ENCODE measurements at places on chromosomes 11 and 22.

- DNase-seq = no peak
- no peak overlapping the region for H3K27ac ChIP-seq
- no peaks in the 10 kb centered on the region for H3K36me3 ChIP-seq
- H3K4me3 ChIP-seq = no peak overlapping the region
Observed at GRCh38 chr22:37162221-37163095, 12.7 kb upstream of the IL2RB start.

GRCh38 chr11:93193731-93194130 lies 4.1 kb downstream of the SLC36A4 start:
- H3K4me3 ChIP-seq = no peak overlapping the region
- H3K4me1 ChIP-seq = peaks cover 16% of the 10 kb centered on the region
- H3K27ac ChIP-seq = no peak overlapping the region
- no peaks in the 10 kb centered on the region for H3K27me3 ChIP-seq
- H3K36me3 ChIP-seq = no peaks in the 10 kb centered on the region

DNA sequence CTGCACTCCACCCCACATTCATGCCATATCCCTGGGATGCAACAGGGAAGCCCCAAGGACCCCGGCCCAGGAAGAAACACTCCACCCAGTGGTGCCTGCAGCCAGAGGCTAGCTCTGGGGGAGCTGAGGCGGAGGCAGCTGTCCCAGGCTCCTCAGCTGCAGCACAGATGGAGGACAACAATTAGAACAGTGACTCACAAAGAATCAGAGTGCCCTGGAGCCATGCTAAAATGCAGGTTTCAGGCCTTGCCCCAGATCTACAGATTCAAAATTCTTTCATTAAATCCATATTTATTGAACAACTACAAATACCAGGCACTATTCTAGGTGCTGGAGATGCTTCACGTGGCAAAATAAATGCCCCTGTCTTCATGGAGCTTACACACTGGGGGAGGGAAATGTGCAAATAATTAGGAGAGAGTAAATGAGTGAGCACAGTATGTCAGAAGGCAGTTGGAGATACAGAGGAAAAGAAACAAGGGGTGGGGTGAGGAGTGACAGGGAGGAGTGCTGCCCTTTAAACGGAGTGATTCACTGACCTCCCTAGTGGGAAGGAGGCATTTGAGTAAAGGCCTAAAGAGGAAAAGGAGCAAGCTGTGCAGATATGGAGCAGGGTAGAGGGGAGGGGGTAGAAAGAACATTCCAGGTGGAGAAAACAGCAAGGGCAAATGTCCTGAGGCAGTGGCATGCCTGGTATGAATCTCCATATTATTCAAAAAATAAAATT lies 73.3 kb upstream of the CSNK2A3 start:
- no peak overlapping the region for H3K4me3 ChIP-seq
- no peaks in the 10 kb centered on the region for H3K4me1 ChIP-seq
- H3K36me3 ChIP-seq = no peaks in the 10 kb centered on the region
- peaks cover 6% of the 10 kb centered on the region for H3K27me3 ChIP-seq
- H3K27ac ChIP-seq = no peak overlapping the region

DNA sequence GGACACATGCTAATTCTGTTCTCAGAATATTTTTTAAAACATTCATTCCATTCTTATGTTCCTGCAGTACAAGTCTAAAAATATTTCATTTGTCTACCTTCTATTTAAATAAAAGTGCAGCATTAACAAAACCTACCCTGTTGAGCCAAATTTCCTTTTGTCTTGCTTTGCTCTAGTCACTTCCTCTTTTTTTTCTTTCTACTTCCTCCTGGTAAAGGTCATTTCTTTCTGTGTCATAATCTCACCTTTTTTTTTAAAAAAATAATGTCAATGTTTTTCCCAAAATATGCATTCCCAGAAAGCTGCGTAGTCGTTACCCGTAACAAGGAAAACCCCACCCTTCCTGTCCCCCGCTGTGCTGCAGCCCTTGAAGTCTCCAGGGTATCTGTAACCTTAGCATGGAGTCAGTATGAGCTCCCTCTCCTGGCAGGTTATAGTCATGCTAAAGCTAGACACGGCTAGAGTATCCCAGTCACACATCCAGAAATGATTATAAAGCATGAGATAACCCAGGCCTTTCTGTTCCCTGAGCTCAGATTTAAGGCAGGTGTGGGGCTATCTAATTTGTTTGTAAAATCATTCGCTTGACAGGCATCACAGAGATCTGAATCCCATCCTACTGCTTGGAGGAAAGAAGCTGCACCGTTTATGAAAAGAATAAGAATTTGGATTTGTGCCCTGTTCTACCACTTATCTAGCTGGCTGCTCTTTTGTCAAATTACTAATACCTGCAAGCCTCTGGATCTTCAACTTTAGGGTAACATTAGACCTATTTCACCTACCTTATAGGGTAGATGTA lies 51.1 kb upstream of the EED start:
- no peak overlapping the region for H3K27ac ChIP-seq
- peak; percentile 76 for DNase-seq
- no peak overlapping the region for H3K4me3 ChIP-seq
- H3K27me3 ChIP-seq = no peaks in the 10 kb centered on the region
- peaks cover 9% of the 10 kb centered on the region for H3K4me1 ChIP-seq

- no peaks in the 10 kb centered on the region for H3K27me3 ChIP-seq
- no peaks in the 10 kb centered on the region for H3K4me1 ChIP-seq
- no peaks in the 10 kb centered on the region for H3K36me3 ChIP-seq
- H3K4me3 ChIP-seq = no peak overlapping the region
- no peak overlapping the region for H3K27ac ChIP-seq
Observed at GRCh38 chr11:117572129-117572528, 224.9 kb downstream of the DSCAML1 start.

GRCh38 chr22:49704345-49705215 lies 123.1 kb downstream of the BRD1 start:
- no peaks in the 10 kb centered on the region for H3K36me3 ChIP-seq
- DNase-seq = no peak
- no peak overlapping the region for H3K27ac ChIP-seq
- no peak overlapping the region for H3K4me3 ChIP-seq
- H3K4me1 ChIP-seq = no peaks in the 10 kb centered on the region

- no peak for DNase-seq
- no peaks in the 10 kb centered on the region for H3K36me3 ChIP-seq
- peaks cover 4% of the 10 kb centered on the region for H3K27me3 ChIP-seq
- H3K4me1 ChIP-seq = peaks cover 14% of the 10 kb centered on the region
Observed at GRCh38 chr11:77031599-77031998, 2.6 kb upstream of the B3GNT6 start.

GRCh38 chr11:122979815-122980595 lies 1.6 kb downstream of the BSX start:
- H3K36me3 ChIP-seq = no peaks in the 10 kb centered on the region
- no peak for DNase-seq

DNA sequence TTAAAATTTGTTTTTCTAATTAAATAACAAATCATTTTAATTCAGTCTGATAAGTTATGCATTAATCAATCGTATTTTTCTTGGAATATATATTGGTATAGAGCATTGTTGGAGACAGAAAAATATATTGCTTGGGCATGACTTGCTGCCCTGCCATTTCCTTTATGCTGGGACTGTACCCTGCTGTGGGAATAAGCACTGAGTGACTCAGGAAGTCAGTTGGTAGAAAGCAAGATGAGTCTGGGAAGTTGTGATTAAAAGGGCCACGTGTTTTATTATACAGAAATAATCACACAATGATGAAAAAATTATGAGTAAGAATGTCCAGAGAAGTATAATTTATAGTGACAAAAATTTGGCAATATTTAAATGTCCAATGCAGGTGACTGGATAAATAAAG lies 139.5 kb downstream of the KIF18A start:
- no peaks in the 10 kb centered on the region for H3K27me3 ChIP-seq
- no peak overlapping the region for H3K27ac ChIP-seq

DNA sequence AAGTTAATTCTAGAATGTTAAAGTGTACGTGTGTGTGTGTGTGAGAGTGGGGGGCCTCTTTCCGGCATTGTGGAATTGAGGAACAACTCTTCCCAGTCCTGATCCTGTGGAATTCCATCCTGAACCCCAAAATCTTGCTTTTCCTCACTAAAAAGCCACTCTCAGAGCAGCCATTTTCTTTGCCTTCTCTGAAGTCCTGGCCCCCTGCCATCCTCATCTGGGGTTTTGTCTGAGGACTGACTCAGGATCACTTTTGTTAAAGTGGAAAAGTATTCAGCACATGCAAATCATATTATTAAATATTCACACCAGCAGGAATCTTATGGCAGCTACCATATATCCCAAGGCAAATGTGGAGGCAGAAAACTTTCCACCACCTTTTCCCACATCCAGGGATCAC lies 3.8 kb downstream of the SCN4B start:
- no peak overlapping the region for H3K4me3 ChIP-seq
- DNase-seq = no peak
- no peak overlapping the region for H3K27ac ChIP-seq
- H3K36me3 ChIP-seq = no peaks in the 10 kb centered on the region

GRCh38 chr11:19573666-19574065 lies 139.0 kb upstream of the NAV2 start:
- H3K27ac ChIP-seq = no peak overlapping the region
- peaks cover 4% of the 10 kb centered on the region for H3K27me3 ChIP-seq
- no peak for DNase-seq
- H3K4me1 ChIP-seq = no peaks in the 10 kb centered on the region
- H3K4me3 ChIP-seq = no peak overlapping the region

DNA sequence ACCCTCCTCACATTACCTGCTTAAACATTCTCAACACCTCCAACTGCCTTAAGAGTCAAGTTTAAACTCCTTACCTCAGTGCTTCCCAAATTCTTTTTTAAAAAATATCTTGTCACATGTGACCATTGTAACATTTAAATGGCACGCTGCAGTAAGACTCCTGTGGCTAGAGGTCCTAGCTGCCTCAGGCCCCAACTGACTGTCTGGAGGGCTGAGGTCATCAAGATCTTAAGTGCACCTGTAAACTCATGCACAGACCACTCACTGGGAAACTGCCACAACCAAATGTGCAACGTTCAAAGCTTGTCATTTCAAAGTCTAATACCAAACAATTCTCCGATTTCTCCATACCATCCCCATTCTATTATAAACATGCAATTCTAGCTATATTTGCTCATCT lies 16.4 kb upstream of the CCDC34 start:
- DNase-seq = no peak
- no peak overlapping the region for H3K27ac ChIP-seq
- H3K4me1 ChIP-seq = peaks cover 35% of the 10 kb centered on the region
- no peak overlapping the region for H3K4me3 ChIP-seq
- H3K36me3 ChIP-seq = peaks cover 12% of the 10 kb centered on the region

GRCh38 chr11:75771646-75772410 lies 3.2 kb downstream of the DGAT2 start:
- DNase-seq = no peak
- no peaks in the 10 kb centered on the region for H3K27me3 ChIP-seq
- H3K27ac ChIP-seq = no peak overlapping the region
- H3K4me3 ChIP-seq = no peak overlapping the region
- H3K4me1 ChIP-seq = peaks cover 51% of the 10 kb centered on the region

GRCh38 chr11:27451244-27451965 lies 21.2 kb downstream of the LGR4 start:
- DNase-seq = no peak
- H3K4me1 ChIP-seq = peaks cover 57% of the 10 kb centered on the region
- H3K36me3 ChIP-seq = no peaks in the 10 kb centered on the region
- H3K27me3 ChIP-seq = no peaks in the 10 kb centered on the region

GRCh38 chr11:19597206-19597605 lies 115.4 kb upstream of the NAV2 start:
- H3K27ac ChIP-seq = no peak overlapping the region
- no peak for DNase-seq
- H3K36me3 ChIP-seq = no peaks in the 10 kb centered on the region
- H3K27me3 ChIP-seq = peaks cover 8% of the 10 kb centered on the region

DNA sequence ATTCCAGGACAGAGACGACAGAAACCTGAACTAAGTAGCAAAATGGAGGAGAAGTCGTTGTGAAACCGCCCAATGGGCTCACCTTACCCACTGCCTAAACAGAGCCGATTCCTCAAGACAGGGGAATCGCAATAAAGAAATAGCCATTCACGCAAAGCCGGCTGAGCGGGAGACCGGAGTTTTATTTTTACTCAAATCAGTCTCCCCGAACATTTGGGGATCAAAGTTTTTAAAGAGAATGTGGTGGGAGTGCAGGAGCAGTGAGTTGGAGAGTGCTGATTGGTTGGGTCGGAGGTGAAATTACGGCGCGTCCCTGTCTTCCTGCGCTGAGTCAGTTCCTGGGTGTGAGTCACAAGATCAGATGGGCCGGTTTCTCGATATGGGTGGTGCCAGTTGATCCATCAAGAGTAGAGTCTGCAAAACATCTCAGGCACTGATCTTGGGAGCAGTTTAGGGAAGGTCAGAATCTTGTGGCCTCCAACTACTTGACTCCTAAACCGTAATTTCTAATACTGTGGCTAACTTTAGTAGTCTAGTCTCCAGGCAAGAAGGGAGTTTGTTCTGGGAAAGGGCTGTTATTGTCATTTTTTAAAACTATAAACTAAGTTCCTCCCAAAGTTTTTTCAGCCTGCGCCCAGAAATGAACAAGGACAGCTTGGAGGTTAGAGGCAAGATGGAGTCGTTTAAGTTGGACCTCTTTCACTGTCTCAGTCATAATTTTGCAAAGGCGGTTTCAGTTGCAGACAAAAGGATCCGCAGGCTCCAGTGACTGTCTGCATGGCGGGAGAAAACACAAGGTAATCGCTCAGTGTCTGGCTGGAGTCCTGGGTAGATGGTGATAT lies 34.1 kb downstream of the OR4D9 start:
- H3K4me1 ChIP-seq = no peaks in the 10 kb centered on the region
- DNase-seq = no peak
- H3K36me3 ChIP-seq = no peaks in the 10 kb centered on the region
- H3K27ac ChIP-seq = no peak overlapping the region
- H3K4me3 ChIP-seq = no peak overlapping the region
- no peaks in the 10 kb centered on the region for H3K27me3 ChIP-seq

DNA sequence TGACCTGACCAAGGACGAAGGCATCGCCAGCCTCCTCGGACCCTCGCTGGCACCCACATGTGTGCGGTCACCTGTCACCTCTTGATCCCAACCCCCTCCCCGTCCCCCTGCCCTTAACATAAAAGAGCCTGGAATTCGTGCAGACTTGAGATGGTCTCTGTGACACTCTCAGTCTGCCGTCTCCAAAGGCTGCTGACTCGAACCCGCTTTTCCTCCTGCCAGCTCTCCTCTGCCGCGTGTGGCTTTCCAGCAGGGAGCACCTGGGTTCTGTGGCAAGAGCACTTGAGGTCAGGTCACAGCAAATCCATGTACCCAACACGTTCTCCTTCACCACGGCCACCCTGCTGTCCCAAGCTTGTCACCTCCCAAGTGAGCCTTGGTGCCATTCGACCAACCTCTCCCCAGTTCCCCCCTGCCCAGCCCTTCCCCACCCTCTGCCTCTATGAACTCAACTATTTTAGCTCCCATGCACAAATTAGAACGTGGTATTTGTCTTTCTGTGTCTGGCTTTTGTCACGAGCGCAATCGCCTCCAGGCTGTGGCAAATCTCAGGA lies 207.6 kb downstream of the BRD1 start:
- DNase-seq = no peak
- H3K36me3 ChIP-seq = no peaks in the 10 kb centered on the region
- peaks cover 21% of the 10 kb centered on the region for H3K27me3 ChIP-seq
- no peak overlapping the region for H3K4me3 ChIP-seq
- no peaks in the 10 kb centered on the region for H3K4me1 ChIP-seq

DNA sequence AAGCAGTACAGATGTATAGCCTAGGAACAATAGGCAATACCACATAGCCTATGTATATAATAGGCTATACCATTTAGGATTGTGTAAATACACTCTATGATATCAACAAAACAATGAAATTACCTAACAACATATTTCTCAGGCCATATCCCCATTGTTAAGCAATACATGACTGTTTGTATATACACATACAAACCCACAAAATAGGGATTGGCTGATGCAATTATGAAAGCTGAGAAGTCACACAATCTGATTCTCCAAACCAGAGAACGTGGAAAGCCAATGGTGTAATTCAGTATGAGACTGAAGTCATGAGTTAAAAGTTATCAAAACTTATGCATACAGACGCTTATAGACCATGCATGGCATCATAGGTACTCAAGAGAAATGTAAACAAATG lies 700.1 kb upstream of the RAG2 start:
- DNase-seq = no peak
- H3K27ac ChIP-seq = no peak overlapping the region
- H3K36me3 ChIP-seq = no peaks in the 10 kb centered on the region
- H3K4me3 ChIP-seq = no peak overlapping the region

Data from HepG2 (cell line).